ENCODE measurements at places on chromosomes 7 and 10.

- DNase-seq, result no peak
Measured at GRCh38 chr7:112172870-112173567, 33.2 kb downstream of the DOCK4 start.

GRCh38 chr7:98870121-98870651, 372 bp upstream of the TMEM130 start:
- peak; percentile 73 for DNase-seq

DNA sequence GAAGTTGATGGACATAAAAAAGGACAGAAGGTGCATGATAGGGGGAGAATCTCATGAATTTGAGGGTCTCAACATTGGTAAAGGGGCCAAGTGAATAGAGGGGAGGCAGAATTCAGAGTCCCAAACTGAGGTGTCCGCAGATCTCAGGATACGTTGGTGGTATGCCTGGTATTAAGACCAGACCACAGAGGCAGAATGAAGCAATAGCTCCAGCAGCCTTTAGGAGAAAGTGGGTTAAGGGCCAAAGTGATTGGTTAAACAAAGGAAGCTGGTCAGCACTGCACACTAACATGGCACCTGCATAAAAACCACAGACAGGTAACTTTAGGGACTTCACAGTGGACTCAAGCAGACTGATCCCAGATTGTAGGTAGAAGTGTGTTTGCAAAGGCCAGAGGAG, 37.5 kb downstream of the MEST start:
- DNase-seq, result no peak

GRCh38 chr10:112875476-112876267, 74.4 kb upstream of the TCF7L2 start:
- DNase-seq, result no peak

DNA sequence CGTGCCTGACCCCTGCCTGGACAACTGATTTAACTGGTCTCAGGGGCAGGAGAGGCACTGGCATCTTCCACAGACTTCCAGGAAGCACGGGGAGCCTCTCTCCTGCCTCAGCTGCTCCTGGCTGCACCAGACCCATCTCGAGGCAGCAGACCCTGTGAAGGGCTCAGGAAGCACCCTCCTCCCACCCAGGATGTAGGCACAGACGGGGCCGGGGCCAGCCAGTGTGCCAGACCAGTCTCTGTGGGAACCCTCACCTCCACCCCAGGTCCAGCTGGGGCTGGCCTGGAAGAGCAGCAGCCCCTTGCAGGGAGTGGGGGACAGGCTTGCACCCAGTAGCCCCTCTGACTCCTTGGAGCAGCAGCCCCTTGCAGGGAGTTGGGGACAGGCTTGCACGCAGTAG, 56.3 kb downstream of the RASGEF1A start:
- DNase-seq, result no peak

- DNase-seq, result no peak
Measured at GRCh38 chr10:127922675-127923366, 15.9 kb downstream of the PTPRE start.

Data from activated T-cell treated with anti-CD3 and anti-CD28 coated beads, Interleukin-2, amount 50 U/mL, for 4 hours (primary cell).